ENCODE measurements at places on chromosomes 12 and 14. TPM values are rescaled to one million over a fixed set of nuclear protein-coding genes. Genes with fewer than 3 reads are reported as not detected.
A peak's percentile ranks its signal among the peaks of the same experiment; 100 is the strongest.

- DNase-seq = no peak
Observed at GRCh38 chr12:2018391-2018790, 14.1 kb upstream of the DCP1B start.

DNA sequence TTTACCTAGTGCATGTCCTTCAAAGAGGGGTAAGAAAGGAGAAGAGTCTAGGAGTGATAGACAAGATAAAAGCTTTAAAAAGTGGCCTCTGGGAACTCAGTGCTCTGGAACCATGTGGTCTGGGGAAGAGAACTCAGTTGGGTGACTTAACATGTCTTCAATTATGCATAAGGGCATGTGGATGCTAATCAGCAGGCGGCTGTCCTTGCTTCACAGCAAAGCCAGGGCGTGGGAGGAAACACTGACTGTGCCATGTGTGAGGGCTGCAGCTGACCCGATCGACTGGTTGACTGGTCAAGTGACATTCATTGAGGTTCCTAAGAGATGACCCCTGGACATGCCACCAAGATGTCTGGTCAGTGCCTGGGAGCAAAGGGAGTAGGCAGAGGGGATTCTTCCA, 1053.8 kb downstream of the BCL11B start:
- DNase-seq = no peak

DNA sequence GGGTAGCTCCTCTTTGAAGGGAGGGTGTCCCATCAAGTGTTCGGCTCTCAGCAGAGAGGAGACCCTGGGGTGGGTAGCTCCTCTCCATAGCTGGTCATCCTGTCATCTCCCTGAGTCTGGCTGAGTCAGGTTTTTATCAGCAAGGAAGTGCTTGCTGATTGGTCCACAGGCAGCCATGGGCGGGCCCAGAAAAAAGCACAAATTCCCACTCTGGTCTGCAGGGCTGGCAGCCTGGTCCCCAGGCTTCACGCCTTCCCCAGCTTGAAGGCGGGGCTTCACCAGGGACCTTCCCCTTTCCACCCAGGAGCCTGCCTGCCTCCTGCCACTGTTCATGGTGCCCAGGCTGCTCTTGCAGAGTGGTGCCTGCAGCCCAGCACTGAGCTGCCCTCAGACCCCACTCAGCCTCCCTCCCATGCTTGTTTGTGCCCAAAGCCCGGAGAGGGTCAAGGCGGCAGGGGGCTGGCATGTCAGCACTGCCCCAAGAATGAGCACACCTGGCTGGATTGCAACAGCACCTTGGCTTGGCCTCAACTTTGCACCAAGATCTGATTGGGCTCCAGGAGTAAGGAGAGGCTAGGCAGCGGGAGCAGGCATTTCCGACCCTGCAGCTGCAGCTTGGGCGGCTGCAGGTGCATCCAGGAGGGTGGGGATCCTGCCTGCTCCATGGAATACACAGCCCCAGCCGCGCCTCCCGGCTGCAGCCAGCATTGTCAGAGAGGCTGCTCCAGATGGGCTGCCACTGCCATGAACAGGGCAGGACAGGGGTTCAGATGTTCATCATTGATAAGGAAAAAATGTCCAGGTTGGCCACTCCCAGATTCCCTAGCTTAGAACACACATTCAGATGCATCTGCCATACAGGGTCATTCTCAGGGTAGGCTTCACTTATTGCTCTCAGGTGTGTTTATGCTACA, 22.0 kb upstream of the WDR89 start:
- DNase-seq = no peak

GRCh38 chr14:80965037-80965436, 9.6 kb downstream of the TSHR start:
- no peak for DNase-seq

- DNase-seq = no peak
Observed at GRCh38 chr14:19828314-19828713, 24.7 kb downstream of the OR4N2 start.

DNA sequence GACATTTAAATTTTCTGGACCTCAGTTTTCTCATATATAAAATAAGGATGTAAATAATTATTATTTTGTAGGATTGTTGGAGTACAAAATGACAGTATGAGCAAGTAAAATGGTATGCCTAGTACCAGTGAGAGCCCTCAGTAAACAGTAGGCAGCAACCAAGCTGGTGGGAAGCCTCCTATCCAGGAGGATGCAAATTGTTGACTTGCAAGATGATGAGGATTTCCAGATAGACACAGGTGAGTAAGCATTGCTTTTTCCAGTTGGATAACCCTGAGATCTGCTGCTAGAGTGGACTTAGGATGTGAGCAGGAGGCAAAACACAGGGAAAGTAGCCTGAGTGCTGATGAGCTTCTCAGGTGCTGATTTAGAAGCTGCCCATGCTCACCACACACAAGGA, 28.2 kb upstream of the AMIGO2 start:
- DNase-seq = no peak

GRCh38 chr12:57716305-57716704, 22.2 kb downstream of the AGAP2 start:
- DNase-seq = no peak

GRCh38 chr12:10957741-10958140, 18.7 kb upstream of the TAS2R14 start:
- DNase-seq = peak; percentile 70

GRCh38 chr12:63151623-63152320, 771 bp upstream of the AVPR1A start:
- peak; percentile 16 for DNase-seq

- no peak for DNase-seq
Observed at GRCh38 chr14:59176765-59177164, 11.7 kb upstream of the DAAM1 start.

GRCh38 chr14:75946785-75947184, 35.0 kb downstream of the TGFB3 start:
- DNase-seq = no peak

GRCh38 chr12:92987846-92988621, 58.9 kb upstream of the EEA1 start:
- DNase-seq = no peak

GRCh38 chr14:51441001-51441400, 201.0 kb downstream of the TMX1 start:
- DNase-seq = no peak

- no peak for DNase-seq
Observed at GRCh38 chr12:111055181-111055880, 135.0 kb upstream of the MYL2 start.

GRCh38 chr14:63130531-63130930, 73.7 kb upstream of the RHOJ start:
- no peak for DNase-seq

DNA sequence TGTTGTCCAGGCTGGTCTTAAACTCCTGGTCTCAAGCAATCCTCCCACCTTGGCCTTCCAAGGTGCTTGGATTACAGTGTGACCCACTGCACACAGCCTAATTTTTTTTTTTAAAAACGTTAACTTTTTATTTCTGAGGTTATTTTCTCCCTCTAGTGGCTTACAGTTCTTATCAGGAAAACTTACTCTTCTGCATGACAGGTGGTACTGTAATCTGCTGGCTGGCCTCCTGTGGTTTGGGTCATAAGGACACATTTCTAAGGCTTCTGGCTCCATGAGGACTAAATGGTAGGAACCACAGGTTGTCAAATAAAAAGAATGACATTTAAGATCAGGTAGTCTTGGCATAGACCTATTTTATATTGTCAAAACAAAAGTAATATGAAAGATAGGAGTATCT, 7.7 kb upstream of the NCKAP1L start:
- no peak for DNase-seq

DNA sequence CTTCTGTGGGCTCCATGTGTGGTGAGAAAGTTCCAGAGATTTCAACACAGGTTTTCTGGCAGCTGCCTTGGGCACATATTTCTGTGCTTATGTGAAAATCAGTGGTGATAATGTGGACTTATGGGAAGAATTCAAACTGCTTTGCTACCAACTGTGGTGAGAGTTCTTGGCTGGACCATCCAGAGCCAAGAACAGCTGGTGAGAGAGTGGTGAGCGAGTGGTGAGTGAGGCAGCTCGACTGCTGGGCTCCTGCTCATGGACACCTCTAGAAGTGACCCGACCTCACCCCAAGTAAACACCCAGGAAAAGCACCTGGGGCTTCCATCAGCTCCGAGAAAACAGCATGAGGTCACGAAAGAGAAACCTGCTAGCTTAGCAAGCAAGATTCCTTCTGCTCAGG, 106.4 kb downstream of the PIWIL1 start:
- no peak for DNase-seq

NPAS3 gene
- total RNA-seq = 2.6 TPM

IFNG-AS1 gene
- total RNA-seq = not detected

KLRC2 gene
- total RNA-seq = 4.1 TPM

ACTN1 gene
- total RNA-seq = 1,163 TPM

Measured in astrocyte (in vitro differentiated cells and primary cell).